Stimulated activated CD4-positive, alpha-beta T cell treated with anti-CD3 and anti-CD28 coated beads, TNF-alpha, amount 100 ng/mL, for 1 hour (primary cell): ENCODE measurements at places on chromosomes 7 and 10.

DNA sequence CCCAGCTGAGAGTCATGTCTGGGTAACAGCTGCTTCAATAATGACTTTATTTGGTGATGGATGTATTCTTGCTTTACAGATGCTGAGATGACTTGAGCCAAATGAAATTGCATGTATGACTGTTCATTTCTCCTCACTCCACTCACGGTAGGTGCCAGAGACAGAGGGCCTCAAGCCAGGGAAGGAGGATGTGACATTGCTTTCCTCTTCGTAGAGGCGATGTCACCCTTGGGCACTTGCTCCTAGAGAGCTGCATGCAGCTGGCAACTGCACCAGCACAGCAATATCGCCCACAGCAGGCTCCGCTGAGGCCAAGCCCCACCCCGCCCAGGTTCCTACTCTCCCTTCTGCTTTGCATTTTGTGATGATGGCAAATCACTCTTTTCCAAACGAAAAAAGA, 116.6 kb upstream of the AOAH start:
- DNase-seq: no peak

DNA sequence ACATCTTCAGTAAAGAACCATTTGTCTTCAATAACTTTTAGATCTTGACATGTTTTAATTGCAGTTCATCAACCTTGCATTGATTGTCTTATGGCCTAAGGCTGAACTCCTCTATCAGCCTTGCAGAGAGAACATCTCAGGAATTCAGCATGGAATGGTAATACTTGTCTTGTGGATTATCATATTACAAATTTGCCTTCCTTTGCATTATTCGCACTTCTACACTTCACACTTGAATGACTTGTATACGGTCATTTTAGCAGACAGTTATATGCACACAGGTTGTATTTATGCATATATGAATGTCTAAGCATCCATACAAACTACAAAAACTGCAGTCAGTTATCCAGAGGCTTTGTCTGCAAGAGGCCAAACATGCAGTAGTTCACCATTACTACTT, 31.7 kb downstream of the GPR85 start:
- no peak for DNase-seq

- DNase-seq: no peak
Observed at GRCh38 chr7:137404660-137405317, 61.3 kb upstream of the PTN start.

DNA sequence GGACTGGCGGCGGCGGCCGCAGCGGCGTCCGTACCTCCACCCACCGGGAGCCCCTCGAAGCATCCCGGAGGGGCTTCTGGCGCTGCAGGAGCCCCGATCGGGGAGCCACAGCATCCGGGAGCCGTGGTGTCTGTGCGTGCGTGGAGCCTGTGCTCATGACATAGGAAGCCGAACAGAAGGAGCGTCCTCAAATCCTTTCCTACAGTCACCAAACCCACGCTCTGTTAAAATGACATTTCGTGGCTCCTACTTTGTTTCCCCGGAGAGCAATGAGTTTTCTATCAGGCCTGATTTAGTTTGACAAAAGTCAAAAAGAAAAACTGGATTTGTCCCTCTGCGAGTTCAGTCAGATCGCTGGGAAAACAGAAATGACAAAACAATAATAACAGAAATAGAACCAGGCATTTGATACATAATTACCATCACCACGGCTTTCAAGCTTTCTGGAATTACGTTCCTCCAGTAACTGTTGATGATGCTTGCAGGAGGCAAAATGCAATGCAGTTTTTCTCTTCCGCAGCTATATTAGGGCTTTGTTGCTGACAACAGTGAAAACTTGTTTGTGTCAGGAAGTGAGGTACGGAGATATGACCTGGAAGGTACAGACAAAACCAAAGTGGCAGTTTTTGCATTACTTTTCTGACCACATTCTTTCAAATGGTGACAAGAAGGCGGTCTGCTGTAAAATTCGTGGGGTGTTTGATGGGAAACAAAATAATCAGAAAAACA, 219.3 kb upstream of the MKLN1 start:
- DNase-seq: no peak

GRCh38 chr7:4700577-4701235, 18.6 kb downstream of the FOXK1 start:
- no peak for DNase-seq

DNA sequence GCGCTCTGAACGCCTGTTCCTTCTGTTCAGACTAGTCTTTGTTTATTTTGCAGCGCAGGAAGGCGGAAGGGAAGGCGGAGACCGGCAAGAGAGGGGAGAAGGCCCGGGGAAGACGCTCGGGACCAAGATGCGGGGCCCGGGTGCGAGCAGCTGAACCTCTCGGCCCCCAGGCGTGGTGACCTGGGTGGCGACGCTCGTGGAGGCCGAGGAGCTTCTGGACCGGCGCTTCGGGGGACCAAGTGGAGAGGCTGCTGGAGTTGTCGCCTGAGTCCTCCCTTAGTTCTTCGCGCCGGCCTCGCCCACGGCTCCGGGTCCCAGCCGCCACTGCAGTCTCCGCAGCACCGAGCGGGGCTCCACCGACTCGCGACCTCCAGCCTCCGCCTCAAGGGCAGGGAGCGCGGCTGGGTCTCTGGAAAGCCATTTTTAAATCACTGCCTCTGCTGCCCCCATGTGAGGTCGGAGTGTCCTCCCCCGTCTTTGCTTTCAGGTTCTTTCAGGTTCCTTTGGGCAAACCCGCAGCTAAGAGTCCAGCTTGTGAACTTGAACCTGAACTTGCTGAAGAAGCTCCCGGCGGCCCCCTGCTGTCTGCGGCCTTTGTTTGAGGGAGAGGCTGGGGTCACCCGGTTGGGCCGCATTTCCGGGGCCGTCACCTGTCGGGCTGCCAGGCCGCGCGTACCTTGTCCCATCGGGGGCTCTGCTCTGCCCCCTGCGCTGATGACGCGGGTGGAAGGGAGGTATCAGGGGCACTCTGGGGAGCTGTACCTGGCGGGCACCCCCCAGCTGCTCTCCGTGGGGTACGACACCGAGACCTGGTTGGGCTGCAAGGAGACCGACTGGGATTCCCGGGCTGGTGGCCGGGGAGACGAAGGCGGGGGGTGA, 136.0 kb downstream of the KIF20B start:
- DNase-seq: peak; percentile 2

DNA sequence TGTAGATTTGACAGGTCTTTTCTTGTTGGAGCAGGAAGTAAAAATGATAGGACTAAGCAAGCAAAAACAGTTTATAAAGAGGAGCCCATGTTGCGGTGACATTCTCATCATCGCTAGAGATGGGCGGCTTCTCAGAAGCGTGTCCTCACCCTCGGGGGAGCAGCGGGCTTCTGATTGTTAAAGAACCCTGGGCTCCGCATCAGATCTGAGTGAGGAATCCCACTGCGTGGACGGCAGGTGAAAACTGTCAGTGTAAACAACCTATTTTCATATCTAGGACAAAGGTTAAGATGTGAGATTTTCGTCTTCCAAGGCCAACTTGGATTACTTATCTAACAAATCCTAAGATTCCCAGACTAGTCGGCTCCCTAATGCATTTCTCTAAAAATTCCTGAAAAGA, 177.6 kb downstream of the ADARB2 start:
- DNase-seq: no peak

DNA sequence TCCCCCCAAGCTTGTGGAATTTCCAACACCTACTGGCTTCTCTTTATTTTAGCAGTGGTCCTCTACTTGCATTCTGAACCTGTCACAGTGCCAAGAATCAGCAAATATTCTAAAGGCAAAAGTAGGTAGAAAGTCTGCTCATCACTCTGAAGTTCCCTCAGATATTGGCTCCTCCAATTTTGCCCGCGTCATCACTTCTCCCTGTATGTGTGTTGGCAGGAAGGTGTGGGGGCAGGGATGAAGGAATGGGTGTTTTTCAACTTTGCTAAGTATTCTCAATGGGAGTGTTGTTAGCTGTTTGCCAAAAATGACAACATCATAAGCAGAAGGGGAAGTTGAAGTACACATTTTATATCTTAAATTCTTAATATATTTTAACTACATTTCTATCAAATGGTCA, 226.2 kb downstream of the POLR1F start:
- no peak for DNase-seq

GRCh38 chr10:35289198-35289597, 47.1 kb upstream of the CCNY start:
- no peak for DNase-seq

DNA sequence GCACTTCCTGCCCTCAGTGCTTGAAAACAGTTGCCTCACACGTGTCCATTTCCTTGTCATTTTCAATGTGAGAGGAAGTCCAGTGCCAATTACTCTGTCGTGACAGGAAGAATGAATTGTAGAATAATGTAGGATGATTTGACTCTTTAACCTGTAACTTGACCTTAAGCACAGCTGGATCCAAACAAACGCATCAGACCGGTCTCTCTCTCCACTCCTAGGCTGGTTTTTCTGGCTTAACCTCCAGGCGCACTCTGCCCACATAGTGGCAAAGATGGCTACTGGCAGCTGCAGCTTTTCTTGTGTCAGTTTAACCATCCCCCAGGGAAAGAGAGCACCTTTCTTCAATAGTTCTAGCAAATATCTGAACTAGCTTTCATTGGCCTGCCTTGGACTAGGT, 29.4 kb upstream of the PNLIPRP3 start:
- no peak for DNase-seq

DNA sequence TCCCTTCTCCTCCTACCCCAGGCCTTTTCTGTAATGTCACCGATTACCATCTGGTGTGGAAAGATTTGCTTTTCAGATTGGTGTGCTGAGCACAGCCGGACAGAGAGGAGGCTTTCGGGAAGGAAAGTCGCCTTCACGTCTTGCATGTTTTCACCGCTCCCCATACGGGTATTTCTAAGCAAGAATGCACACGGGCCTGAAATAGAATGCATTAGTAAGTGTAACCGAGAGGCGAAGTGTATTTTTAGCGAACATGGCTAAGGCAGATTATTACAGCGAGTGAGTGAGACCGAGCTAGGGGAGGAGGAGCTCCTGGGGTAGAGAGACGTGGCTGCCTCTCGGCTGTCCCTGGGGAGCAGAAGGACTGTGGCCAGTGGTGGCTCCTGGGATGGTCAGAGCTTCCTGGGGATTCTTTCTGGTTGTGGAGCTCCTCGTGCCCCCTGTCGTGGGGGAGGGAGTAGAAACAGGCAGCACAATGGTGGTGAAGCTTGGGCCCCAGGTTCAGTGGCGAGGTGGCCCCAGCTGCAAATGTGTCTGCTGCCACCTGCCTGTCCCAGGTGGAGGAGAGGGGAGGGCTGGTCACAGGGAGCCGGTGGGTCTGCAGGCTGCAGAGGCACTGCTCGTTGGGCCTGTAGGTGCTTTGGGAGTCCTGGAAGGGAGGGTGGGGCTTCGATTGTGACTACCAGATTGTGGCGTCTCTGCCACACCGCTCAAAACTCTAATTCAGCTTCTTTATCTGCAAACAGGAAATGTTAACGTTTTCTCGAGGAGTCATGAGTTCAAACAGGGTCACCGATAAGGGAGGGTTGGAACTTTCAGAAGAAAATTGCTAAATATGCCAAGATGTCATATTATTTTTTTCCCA, 135.8 kb downstream of the CAMK1D start:
- peak; percentile 4 for DNase-seq

DNA sequence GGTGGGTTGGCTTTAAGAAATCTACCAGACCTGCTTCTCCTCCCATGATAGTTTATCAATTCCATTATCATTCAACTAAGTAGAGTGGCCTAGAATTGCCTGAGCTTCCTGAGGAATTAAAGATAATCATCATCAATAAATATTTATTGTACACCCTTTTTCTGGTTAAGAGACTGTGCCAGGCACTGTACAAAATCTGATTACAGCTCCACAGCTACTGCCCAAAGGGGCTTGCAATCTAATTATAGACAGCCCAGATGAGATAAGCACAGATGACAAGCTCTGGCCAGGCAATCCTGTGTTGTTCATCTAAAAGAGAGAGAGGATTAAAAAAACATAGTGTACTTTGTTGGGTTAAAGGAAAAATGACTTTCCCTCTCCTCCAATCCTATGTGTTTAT, 586.4 kb downstream of the GATA3 start:
- no peak for DNase-seq

GRCh38 chr10:126196281-126196680, 192.0 kb downstream of the ADAM12 start:
- no peak for DNase-seq

DNA sequence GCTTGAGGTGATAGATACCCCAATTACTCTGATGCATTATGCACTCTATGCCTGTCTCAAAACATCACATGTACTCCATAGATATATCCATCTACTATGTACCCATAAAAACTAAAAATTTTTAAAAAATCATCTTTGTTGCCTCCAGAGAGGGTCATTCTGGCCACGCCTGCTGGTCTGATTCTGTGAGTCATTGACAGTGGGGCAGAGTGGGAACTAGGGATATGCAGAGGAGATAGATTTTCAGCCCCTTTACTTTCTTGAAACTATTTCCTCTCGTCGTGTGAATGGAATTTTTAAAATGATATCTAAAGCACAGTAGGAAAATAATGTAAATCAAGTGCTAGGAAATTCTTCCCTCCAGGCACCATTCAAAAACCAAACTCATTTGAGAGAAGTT, 715.0 kb upstream of the NRP1 start:
- no peak for DNase-seq

DNA sequence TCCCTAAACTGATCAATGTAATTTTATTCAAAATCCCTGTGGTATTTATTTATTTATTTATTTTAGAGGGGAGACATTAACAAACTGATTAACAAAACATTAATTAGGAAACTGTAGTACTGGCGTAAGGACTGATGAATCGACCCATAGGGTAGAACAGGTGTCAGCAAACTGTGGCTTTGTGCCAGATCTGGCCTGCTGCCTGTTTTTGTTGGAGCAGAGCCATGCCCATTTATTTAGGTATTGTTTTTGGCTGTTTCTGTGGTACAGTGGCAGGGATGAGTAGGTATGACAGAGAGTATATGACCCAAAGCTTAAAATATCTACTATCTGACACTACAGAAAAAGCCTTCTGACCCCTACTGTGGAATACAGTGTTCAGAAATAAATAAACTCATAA, 332.5 kb upstream of the ETV1 start:
- DNase-seq: no peak

DNA sequence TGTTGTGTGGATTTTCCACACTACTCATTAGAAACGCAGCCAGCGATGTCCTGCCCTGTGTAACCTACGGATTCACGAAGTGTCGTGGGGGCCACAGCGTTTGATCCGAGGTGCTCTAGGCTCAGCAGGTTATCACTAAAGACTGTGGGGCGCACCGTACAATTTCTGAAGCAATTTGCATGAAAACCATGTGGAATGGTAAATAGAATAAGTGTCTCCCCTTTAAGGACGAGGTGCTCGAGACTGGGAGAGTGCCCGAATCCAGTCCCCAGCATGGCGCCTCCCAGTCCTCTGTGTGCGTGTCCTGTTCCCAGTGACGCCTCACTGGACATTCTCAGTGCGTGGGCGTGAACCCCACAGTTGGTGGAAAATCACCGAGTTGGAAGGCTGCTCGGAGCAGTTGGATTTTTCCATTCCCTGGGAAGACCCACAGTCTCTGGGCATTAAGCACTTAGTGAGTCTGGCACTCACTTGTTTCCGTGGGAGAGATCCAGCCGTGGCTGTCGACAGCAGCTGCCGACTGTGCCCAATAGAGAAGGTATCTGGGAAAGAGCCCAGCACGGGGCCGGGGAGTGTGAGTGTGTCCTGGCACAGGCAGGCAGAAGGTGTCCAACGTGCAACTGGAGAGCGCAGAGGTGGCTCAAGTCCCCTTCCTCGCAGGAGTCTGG, 37.0 kb downstream of the PFKP start:
- no peak for DNase-seq

- DNase-seq: no peak
Observed at GRCh38 chr10:121747163-121747775, 149.0 kb upstream of the FGFR2 start.
